Brain (organoid and tissue), 16 donors: ENCODE measurements at places on chromosomes 4 and X.

DNA sequence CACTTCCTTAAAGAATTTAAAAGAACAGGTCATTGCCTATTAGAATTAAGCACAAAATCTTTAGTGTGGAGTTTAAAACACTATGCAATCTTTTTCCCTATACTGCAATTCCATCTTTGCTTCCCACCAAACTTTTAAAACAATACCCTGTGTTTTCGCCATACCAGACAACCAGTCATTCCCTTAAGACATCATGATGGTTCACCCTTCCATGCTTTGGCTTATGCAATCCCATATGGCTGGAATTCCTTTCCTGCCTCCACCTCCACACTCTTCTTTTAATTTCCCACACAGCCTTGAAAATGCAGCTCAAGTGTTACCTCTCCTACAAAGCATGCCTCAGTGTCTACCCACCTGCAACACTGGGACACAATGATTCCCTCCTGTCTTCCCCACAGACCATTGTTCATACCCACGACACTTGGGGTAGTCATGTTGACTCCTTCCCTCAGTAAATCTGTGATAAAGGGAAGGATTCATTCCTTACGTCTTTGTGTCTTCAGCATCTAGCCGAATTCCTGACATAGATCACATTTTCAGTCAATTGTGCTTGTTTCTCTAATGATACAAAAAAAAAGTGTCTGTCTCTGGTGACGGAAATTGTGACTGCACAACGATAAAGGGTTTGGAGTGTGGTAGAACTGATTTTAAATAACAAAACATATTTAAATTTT, 166.3 kb downstream of the FNIP2 start:
- DNase-seq: no peak

DNA sequence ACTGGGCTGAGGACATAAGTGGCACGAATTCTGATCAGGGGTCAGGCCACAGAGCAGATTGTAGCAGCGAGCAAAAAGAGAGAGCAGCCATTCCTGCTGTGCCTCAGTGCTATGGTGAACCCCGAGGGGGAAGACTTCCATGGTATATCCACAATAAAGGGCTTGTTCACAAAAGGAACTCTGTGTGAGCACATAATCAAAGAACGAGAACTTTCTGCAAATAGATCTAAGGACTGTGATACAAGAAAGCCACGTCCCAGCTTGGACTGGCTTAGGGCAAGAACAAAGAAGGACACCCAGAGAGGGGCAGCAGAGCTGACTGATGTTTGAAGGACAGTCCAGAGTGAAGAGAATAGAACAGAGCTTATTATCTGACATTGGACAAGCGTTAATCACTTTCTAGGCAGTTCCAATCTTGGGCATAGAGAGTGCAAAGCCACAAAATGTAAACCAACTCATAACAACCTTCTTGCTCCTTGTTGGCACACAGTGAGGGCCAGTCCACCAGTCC, 24.0 kb downstream of the PPEF2 start:
- no peak for DNase-seq

- no peak for DNase-seq
Measured at GRCh38 chr4:109072595-109072994, 229.9 kb downstream of the COL25A1 start.

GRCh38 chr4:40388239-40388638, 53.1 kb downstream of the CHRNA9 start:
- no peak for DNase-seq

DNA sequence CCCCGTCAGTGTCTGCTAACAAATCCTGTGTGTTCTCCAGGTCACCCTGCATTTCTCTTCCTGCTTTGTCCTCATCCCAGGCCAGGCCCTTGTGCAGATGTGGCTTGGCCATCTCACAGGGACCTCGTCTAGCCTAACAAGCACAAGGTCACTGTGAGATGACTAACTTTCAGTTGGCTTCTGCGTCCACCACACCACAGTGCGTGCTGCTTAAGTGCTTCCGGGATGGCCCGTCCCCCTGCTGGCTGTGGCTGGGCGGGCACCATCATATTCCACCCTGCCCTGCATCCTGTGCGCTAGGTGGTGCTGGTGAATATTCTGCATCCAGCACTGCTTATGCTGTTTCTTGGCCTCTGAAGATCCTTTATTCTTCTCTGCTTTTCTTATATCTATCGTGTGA, 33.8 kb downstream of the RBBP7 start:
- DNase-seq: peak; percentile 12

DNA sequence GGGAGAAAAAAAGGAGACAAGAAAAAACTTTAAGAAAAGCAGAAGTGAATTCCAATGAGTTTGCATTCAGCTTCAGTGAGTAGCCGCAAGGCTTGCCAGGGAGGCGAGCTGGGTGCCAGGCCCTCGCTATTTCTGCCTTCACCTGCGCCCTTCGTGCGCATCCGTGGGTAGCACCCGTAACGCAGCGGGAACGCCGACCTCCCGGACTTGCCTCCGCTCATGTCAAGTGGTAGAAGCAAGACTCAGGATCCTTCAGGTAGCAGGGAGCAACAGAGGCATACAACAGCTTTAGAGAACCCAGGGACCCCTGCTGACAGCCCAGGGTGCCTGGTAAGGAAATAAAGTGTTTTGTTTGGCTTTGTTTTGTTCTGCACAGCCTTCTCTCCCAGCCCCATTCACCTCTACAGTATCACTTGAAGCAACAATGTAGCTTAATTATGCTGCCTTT, 140.0 kb upstream of the BCOR start:
- DNase-seq: no peak

DNA sequence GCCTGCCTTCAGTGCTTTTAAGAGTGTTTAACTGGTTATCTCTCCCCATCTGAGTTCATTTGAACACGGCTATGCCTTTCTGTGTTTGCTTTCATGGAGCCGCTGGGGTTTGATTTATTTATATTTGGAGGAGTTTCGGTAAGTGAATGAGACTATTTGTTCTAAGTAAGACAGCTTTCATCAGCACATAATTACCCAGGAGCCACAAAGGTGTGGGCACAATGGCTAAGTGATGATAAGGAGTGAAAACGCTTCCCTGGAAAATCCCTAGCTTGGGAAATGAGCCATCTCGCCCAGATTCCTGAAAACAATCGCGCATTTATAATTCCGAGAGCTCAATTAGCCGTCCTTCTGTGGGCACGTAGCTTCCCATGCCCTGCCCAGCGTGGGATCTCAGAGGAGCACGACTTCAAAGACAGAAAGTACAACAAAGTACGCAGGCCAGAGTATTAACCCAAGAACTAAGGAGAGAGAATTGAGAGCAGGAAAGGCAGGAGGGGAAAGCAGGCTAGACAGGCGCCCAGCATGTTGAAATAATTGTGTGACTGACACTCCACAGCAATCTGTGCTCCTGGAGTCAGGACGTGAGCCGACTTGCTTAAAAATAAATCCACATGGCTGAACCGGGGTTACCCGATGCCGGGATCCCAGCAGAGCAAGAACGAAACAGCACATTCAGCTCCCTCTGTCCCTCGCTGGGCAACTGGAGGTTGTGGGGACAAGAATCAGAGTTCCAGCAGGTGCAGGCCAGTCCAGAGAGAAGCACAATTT, 99.0 kb downstream of the DHRSX start:
- peak; percentile 90 for DNase-seq

- no peak for DNase-seq
Measured at GRCh38 chr4:66930206-66930605, 615.1 kb downstream of the CENPC start.

DNA sequence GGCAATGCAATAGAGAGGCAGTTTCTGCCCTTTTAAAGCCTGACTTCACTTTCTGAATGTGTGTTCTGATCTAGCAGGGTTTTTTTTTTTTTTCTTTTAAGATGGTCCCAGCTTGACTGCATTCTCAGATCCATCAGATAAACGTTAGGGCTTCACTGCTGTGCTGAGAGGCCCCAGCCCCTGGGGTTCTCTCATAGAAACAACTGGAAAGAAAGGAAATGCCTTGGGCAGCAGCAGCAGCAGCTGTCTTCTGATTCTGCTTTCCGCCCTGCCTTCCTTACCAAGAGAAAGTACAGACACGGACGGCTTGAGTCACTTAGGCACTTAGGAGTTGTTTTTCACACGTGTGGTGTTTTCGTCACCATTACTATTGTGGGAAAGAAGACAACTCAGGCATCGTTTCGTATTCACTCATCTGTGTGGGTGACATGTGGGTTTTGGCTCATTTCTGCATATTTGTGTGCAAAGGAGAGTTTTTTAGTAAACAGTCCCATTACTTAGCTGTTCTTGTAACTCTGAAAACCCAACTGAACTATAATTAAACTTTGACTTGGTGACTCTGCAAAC, 172.0 kb downstream of the PTTG2 start:
- DNase-seq: peak; percentile 20

DNA sequence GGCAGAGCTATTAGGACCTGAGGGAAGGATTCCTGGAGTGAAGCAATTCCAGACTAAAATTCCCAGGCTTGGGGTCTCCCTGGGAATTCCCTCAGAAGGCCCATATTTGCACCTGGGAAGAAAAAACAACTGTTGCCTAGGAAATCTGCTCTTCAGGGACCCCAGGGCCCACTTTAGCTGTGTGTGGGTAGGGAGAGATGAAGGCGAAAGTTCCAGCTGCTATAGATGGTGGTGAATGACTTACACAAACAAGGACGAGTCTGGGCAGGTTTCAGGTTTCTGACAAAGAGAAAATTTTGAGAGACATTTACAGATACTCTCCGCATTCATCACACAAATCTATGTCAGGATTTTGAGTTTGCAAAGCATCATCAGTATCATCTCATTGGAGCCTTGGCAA, 126.1 kb downstream of the GPC3 start:
- no peak for DNase-seq

GRCh38 chr4:136831553-136831952, 700.7 kb downstream of the PCDH18 start:
- DNase-seq: no peak
